NCI-H460 (cell line): ENCODE measurements at places on chromosomes 6 and 20.

- DNase-seq, result peak; percentile 4
Measured at GRCh38 chr6:1110164-1110563, 201.7 kb upstream of the FOXQ1 start.

- DNase-seq, result no peak
Measured at GRCh38 chr6:31676322-31676903, 4.5 kb downstream of the LY6G5C start.

DNA sequence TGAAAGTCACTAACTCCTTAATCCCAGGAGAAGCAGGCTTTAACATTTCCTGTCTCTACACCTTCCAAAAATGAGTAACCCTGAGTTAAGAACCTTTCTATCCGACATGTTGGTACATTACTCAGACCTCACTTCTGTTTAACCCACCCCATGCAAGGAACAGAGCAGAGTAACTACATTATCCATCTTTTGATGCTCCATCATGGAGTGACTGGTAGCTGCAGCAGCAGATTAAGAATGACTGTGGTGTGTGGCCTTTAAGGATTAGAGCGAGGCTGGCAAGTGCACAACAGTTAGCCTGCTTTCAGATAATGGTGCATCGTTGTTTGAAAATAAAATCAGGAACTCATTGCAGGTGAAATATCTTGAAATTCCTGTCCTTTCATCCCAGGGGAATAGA lies 2.0 kb downstream of the TRAF3IP2 start:
- no peak for DNase-seq

- DNase-seq, result no peak
Measured at GRCh38 chr6:13299918-13300317, 28.4 kb downstream of the TBC1D7 start.

GRCh38 chr20:25247000-25247517 lies 826 bp upstream of the PYGB start:
- peak; percentile 82 for DNase-seq

- no peak for DNase-seq
Measured at GRCh38 chr6:167426084-167426483, 101.2 kb downstream of the TTLL2 start.

GRCh38 chr20:41080866-41081265 lies 52.2 kb downstream of the TOP1 start:
- no peak for DNase-seq

DNA sequence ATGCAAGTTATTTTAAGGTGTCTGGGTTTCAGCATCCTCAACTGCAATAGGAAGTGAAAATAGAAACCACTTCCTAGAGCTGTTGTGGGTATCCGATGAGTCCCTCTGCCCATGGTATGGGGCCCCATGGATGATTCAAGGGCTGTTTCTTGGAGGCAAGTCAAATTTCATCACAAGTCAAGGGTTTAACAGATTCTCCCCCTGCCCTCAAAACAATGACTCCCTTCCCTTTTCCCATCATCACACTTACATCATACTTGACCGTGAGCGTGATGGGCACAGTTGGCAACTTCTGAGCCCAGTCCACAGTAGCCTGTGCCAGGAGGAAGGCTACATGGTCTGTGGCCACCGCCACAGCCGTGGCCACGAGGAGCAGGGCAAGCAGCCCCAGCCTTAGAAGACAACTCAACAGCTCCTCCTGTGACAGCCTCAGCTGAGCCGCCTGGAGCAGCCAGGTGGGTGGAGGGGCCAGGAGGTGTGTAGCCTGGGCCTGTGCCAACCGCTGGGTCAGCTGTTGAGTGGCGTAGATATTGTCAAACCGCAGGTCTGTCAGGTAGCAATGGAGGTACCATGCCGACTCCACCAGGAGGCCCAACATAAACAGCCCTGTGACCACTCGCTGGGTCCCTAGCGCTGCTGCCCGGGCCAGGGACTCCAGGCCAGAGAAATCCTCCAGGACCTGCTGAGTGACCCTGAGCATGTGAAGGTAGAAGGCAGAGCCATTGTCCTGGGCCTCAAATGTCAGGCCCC lies 5.2 kb downstream of the OCSTAMP start:
- DNase-seq, result no peak

GRCh38 chr6:101402622-101403031 lies 9.1 kb downstream of the GRIK2 start:
- no peak for DNase-seq

- no peak for DNase-seq
Measured at GRCh38 chr20:478010-478948, 15.9 kb upstream of the TBC1D20 start.

DNA sequence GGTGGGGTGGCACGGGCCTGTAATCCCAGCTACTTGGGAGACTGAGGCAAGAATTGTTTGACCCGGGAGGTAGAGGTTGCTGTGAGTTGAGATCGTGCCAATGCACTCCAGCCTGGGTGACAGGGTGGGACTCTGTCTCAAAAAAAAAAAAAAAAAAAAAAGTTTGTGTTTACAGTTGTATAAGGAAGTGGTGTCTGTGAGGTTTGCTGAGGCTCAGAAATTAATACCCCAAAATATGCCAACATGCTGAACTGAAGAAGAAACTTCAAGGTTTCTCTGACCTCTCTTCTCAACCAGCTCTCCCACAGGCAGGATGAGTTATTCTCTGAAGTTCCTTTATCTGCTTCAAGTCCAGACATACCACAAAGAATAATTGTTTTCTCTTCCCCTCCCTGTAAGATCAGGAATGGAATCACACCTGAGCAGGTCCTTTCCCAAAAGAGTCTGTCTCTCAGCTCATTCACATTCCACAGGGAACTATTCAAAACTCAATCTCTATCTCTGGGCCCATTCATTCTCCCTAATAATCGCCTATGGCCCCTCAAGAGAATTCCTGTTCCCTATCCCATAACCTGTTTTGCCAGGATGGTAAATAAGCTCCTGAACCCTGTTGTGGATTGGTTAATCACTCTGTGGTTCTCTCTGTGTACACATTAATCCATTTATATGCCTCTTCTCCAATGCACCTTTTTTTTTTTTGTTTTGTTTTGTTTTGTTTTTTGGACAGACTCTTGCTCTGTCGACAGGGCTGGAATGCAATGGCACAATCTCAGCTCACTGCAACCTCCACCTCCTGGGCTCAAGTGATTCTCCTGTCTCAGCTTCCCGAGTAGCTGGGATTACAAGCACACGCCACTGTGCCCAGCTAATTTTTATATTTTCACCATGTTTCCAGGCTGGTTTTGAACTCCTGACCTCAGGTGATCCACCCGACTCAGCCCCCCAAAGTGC lies 17.4 kb upstream of the KIFC1 start:
- no peak for DNase-seq

DNA sequence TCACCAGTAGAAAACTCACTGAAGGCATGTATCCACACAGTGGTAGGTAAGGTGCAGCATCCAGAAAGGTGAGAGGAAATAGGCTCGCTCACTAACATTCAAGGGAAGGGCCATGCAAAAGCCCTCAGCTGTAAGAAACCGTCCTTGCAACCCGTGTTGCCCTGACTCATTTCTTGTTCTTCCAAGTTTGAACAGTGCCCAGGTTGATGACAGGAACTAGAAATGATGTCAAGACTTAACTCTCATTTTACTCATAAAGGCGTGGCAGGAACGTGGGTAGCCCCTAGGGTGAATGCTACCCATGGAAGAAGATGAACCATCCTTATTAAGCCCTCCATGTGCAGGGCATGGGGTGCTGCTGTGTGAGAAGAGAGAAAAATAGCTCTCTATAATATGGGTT lies 187.6 kb downstream of the CD83 start:
- no peak for DNase-seq

DNA sequence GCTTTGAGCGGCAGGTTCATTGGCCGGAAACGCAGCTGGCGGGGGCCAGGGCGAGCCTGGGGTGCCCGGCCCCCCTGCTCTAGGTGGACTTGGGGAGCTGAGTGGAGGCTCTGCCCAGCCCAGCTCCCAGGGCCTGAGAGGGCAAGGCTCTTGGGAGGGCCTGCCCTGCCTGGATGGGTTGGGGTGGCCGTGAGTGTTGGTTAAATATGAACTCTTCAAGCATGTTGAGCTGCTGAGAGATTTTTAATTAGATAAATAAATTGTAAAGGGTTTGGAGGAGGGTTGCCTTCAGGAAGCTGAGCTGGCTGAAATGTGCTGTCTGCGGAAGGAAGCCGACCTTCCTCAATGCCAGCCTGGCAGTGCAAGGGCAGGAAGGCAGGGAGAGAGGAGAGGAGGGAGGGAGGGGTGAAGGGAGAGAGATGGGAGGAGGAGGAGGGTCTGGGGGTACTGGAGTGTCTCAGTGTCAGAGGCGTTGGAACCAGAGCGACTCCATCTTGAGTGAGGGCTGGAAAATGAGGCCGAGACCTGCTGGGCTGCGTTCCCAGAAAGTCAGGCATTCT lies 39.4 kb upstream of the PMEPA1 start:
- DNase-seq, result no peak

DNA sequence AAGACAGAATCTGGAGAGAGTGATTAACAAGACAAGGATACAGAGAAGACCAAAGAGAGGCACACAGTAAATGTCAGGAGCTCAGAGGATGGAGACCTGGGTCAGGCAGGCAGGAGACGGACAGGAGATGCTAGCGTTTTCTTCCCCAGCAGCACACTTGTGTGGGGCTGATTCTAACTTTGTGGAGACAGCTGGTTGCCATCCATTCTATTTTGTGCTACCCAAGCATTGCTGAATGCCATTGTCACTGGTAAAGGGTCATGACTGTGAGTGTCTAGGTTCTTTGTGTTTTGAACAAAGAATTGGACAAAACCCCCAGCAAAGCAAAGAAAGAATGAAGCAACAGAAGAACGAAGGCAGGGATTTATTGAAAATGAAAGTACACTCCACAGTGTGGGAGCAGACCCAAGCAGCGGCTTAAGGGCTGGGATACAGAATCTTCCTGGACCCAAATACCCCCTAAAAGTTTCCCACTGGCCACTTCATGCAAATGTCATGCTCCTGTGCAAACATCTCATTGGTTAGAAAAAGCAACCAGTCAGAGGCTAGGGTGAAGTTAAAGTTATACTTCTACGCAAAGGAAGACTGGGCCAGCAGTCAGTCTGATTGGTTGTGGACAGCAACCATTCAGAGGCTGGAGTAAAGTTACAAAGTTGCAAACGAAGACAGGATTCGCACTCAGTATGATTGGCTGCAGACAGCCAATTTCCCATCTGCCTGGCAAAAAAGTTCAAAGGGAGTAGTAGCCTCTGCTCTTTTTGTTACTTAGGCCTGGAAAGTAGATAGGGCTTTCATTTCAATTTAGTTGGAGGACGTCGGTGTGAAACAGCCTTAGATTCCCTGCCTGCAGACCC lies 17.5 kb downstream of the PTK7 start:
- no peak for DNase-seq

DNA sequence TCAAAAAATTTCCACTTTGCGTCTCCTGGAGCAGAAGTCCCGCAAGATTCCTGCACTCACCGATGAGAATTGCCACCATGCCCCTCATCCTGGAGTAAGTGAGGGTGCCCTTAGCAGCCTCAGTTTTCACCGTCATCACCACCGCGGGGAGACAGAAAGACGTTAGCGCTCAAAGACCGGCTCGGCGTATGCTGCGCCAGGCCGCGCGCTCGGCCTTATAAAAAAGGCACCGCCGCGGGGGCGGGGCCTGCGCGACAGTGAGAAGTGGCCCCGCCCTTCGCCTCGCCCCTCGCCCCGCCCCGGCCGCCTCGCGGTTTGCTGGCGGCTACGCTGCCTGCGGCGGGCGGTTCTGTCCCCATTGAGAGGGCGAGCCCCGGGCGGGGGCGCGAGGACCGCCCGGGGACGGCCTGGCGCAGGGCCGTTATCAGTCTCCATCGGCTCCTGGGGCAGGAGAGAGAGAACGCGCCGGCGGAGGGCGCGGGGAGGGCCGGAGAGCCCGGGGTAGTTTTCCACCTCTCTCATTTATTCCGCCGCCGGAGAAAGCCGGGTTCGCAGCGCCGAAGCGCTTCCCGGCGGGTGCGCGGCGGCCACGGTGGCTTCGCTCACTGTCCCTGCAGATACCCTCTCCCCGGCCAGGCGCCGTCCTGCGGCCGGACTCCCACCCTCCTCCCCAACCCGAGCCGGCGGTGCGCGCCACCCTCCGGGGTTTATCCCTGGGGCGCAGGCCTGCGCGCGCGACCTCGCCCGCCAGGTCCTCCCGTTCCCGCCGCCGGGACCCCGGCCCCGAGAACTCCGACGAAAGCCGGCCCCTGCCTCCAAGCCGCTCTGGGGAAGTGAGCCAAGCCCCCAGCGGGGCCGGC lies 122.5 kb upstream of the SLC2A12 start:
- DNase-seq, result peak; percentile 75

DNA sequence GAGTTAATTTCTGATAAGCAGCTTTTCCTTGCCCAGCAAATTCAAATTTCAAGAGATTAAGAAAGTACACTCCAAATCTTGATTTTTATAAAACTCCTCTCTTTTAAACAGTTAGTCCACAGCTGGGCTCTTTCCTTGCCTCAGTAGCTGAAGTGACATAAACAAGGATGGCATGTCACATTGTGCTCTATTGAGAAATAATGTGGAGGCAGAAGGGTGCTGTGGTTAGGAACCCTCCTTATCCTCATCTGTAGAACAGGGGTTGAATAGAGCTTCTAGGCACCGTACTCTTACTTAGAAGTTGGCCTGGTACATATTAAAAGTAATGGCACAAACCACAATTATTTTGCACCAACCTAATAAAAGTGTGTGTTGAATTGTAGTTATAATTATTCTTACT lies 70.3 kb downstream of the RSPO3 start:
- no peak for DNase-seq

- DNase-seq, result no peak
Measured at GRCh38 chr6:41607736-41608135, 30.5 kb upstream of the MDFI start.

DNA sequence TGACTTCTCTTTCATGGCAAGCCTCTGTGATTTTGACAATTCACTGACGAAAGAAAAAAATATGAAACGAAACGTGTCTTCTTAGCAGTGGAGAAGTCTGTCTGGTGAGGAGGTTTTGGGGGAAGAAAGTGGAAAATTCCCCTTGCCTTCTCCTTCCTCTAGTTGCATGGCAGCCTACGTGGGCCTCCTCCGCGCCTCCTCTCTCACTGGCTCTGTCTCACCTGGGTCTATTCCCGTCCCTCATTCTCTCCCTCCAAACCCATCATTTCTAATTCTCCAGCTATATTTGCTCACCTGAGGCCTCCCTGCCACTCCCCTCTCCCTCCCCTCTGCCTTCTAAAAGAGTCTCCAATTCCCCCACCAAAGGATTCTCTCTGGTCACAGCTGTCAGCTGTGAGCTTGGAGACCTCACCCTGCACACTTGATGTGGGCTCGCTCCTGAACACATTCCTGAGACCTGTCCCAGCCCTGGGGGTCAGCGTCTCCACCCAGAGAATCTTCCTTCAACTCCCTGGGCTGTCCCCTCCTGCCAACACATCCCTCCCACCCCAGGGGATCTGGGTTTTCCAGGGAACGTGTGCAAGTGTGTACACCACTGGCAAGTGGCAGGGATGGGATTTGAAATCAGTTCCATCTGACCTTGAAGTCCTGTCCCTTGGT lies 159.6 kb upstream of the PMEPA1 start:
- no peak for DNase-seq
